ENCODE measurements at places on chromosomes 1 and 21.

GRCh38 chr1:212608959-212609700 is 569 bp downstream of the ATF3 start:
- DNase-seq = no peak

- DNase-seq = no peak
These were observed 68.1 kb downstream of the SLC35F3 start for GRCh38 chr1:233972563-233972950.

GRCh38 chr21:42093186-42093585 is 22.1 kb downstream of the UMODL1 start:
- no peak for DNase-seq

- DNase-seq = peak; percentile 76
These were observed 287.5 kb upstream of the DAB1 start for GRCh38 chr1:57711326-57711725.

DNA sequence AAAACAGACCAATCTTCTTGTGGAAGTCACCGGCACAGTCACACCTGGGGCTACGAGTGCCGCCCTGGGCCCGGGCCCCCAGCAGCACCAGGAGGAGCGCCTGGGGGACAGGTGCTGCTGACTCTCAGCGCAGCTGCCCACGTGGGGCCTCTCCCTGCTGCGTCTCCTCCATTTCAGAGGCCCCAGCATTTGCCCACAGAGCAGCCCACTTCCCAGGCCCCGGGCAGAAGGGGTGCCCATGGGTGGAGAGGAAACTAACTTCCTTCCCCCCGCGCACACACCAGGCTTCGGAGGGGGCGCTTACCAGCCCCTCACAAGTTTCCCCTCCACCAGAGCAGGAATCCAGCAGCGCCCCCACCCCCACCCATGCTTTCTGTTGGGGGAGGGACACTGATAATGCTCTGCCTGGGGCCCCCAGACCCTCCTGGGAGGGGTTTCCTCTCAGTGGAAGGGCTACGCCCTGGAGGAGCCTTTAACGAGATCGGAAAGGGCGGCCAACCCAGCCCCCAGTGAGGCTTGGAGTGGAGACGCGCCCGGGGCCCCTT is 440 bp downstream of the TNFRSF25 start:
- no peak for DNase-seq

GRCh38 chr1:11299225-11299574 is 26.2 kb downstream of the UBIAD1 start:
- DNase-seq = no peak

DNA sequence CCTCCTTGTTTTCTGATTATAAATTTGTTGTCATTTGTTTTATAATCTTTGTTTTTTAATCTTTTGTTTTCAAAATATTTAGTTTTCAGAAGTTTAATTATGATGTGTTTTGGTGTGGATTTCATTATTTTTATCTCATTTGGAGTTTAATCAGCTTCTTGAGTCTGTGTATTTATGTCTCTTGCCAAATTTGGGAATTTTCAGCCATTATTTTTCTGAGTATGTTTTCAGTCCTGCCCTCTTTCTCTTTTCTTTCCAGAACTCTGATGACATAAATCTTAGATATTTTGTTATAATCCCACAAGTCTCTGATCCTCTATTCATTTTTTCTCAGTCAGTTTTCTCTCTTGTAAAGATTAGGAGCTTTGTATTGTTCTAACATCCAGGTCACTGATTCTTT is 89.8 kb downstream of the RHOU start:
- no peak for DNase-seq

DNA sequence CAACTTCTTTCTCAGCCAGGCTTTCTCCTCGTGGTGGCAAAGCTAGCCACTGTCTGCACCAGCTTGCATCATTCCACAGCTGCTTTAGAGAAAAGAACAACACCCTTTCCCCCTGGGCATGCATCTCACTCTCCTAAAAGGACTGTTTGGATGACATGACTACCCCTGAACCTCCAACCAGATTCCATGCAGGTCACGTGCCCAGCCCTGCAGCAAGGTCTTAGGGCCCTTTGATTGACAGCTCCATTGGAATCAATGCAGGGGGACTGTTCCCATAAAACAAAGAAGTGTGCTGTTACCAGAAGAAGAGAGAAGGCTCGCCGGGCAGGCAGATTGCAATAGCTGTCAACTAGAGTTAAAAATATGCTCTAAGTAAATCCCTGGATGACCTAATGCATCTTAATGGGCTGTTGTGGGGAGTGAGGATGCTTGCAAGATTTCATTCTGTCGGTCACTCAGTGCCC is 24.4 kb downstream of the KCNA2 start:
- no peak for DNase-seq

DNA sequence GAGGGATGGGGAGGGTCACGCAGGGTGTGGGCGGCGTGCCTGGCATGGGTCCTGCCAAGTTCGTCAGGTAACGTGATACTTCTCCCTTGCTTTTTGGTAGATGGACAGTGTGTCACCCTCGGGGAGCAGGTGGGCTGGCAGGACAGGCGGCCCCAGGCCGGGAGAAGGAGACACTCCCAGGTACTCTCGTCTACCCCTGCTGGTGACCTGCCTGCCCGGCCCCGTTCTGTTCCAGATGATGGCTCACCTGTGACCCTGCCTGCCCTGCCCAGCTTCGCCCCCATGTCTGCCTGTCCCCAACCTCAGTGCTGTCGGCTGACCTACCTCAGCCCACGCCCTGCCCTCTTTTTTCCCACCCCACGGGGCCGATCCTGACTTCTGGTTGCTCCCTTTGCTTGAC is 144.7 kb downstream of the PCBP3 start:
- DNase-seq = no peak

DNA sequence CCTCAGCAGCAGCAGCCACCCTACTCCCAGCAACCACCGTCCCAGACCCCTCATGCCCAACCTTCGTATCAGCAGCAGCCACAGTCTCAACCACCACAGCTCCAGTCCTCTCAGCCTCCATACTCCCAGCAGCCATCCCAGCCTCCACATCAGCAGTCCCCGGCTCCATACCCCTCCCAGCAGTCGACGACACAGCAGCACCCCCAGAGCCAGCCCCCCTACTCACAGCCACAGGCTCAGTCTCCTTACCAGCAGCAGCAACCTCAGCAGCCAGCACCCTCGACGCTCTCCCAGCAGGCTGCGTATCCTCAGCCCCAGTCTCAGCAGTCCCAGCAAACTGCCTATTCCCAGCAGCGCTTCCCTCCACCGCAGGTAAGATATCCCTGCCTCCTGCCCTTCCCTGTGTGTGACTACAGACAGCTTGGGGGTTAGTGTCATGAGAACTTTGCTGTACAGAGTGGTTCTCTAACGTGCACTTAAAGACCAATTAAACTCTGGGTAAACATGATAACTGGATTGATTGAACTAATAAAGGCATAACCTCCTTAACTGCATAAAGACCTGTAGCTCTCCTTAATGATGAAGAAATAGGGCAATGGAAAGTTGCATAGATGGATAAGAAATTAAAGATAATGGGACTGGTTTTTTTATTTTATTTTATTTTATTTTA is 35.6 kb downstream of the ARID1A start:
- DNase-seq = no peak

DNA sequence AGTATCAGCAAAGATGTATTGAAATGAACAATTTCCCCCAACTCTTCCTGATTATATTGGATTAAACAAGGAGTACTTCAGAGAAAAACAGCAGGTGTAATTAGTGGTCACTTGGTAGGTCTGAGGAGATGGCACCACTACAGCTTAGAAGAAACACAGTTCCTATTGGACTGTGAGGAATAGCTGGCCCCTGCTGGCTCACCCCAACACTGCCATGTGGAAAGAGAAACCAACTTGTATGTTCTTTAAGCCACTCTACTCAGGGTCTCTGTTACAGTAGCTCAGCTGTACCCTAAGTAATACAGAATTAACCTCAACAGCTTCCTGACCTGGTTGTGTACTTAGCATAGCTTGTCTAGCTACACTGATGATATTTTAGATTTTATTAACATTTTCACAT is 26.5 kb upstream of the MTR start:
- no peak for DNase-seq

- no peak for DNase-seq
These were observed 283.9 kb downstream of the KCNT2 start for GRCh38 chr1:196324345-196324744.

- DNase-seq = peak; percentile 21
These were observed 648 bp downstream of the ATP1A1 start for GRCh38 chr1:116373431-116374352.

- no peak for DNase-seq
These were observed 6.1 kb upstream of the NTPCR start for GRCh38 chr1:232944347-232944746.

- no peak for DNase-seq
These were observed 17.5 kb downstream of the NKAIN1 start for GRCh38 chr1:31222176-31222575.

GRCh38 chr21:26936641-26937040 is 30.2 kb downstream of the ADAMTS5 start:
- peak; percentile 26 for DNase-seq

GRCh38 chr1:117645343-117645742 is 39.5 kb downstream of the TENT5C start:
- DNase-seq = no peak

DNA sequence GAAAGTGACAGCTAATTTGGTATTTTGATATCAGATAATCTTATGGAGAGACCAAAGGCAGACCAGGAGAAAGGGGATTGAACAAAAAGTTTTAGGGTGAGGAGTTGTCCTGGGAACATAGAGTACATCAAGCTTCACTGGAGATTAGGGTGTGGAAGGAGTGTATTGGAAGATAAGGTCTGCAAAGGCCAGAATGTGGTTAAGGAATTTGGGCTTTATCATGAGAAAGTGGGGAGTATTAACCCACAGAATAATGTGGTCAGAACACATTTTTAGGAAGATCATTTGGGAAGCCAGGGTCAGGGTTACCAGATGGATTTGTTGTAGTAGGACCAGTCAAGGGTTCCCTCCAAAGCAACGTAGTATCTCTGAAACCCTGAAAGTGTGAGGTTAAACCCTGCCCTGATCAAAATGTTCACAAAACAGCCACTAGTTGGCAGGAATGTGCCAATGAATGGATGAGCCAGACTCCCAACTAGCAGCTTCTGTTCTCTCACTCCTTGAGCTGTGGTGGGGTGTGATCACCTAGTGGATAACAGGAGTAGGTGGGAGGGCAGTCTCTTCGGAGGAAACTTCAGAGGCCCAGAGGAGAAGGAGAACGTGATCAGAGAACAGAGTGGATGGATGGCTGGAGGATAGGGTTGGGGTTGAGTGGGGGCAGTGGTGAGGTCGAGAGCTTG is 35.8 kb downstream of the SLC2A1 start:
- DNase-seq = peak; percentile 77

GRCh38 chr1:208194944-208195343 is 49.2 kb downstream of the PLXNA2 start:
- DNase-seq = no peak

GRCh38 chr1:230104395-230105244 is 37.6 kb downstream of the GALNT2 start:
- DNase-seq = peak; percentile 34

- no peak for DNase-seq
These were observed 16.6 kb downstream of the DEGS1 start for GRCh38 chr1:224199679-224200078.

GRCh38 chr1:164660775-164661174 is 101.8 kb downstream of the PBX1 start:
- DNase-seq = no peak

GRCh38 chr1:67338642-67339041 is 31.0 kb downstream of the IL12RB2 start:
- no peak for DNase-seq

- DNase-seq = peak; percentile 27
These were observed 26.1 kb downstream of the MAN1C1 start for GRCh38 chr1:25642574-25643108.

DNA sequence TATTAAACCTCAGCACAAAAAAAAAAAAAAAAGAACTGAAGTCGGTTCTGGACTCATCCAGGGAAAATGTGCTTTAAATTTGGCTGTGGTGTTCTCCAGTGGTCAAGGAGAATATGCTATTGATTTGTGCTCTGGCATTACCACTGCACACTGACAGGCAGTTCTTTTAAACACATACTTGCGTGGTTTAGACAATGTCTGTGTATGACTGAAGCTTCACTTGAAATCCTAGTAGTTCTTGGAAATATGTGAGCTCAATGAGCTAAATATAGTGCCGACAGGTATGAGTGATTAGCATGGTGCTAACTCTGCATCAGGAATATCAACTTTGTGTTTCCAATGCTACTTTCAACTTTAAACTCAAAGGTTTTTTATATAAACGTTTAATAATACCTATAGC is 415.6 kb downstream of the SMYD3 start:
- no peak for DNase-seq

DNA sequence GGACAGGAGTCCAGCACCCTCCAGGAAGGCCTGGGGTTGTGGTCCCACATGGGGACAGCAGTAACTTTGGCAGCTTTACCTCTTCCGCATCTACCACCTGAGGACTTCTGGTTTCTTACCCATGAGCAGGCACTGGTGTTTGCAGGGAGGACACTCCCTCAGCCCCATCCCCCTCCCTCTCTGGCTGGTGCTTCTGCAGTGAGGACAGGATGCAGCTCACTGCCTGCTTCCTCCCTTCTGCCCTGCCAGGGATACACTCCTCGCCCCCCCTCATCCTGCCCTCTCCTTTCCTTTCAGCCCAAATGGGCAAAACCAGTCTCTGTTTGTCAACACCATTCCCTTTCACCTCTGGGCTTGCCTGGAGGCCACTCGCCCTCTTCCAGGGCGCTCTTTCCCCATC is 62.4 kb downstream of the KIRREL1 start:
- DNase-seq = no peak

- DNase-seq = no peak
These were observed 144.2 kb upstream of the KRTAP19-8 start for GRCh38 chr21:31182231-31183140.

DNA sequence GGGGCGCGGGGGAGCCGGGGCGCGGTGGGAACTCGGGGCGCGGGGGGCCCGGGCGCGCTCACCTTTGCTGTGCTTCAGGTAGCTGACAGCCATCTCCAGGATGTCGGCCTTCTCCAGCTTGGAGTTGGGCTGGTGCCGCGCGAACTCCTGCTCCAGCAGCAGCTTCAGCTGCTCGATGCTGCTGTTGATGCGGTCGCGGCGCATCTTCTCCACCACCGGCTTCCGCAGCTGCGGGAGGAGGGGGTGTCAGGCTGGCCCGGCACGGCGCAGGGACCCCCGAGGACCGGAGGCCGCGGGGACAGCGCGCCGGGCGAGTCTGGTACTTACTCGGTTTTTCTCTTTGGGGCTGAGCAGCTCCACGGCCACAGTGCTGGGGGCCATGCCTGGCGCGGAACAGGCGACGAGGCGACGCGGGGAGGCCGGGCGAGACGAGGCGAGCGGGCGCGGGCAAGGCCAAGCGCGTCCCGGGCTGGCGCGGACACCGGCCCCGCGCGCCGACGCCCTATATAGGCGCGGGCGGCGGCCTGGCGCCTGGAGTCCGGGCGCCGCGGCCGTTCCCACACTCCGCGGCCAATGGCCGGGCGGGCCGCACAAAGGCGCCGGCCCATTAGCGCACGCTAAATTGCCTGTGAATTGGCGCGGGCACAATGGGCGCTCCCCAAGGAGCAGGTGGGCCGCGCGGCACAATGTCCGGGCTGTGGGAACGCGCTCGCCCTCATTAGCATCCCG is at the start of gene HES5:
HES5 (minus strand) TSS at position 480 of the 729 bp plus-strand sequence; CDS start at position 381, 99 bp downstream.
- DNase-seq = no peak

DNA sequence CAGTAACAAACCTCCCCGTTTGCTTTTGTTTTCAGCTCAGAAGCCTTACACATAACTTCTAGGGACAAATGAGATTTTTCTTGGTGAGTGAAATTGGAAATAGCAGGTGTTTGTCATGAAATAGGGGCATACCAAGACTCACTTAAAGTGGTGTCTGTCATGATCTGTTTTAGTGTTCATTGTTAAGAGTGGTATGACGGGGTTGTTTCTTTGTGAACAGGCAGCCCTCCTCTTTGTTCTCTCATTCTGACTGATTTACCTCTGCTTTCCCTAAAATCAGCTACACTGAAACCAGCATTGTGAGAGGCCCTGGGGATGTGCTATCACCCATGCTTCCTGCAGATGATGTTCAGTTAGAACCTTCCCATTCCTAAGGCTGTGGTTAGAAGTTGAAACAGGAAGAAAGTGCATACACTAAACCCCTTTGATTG is 2.5 kb upstream of the ERO1B start:
- no peak for DNase-seq

All from NCI-H1694 treated with DMSO at 0.1 percent for 48 hours (cell line).